ENCODE measurements at places on chromosomes 2 and 18.
A peak's percentile ranks its signal among the peaks of the same experiment; 100 is the strongest.

- DNase-seq, result no peak
These were observed 2.9 kb upstream of the TMSB10 start for GRCh38 chr2:84902526-84902925.

GRCh38 chr2:15527074-15527739 lies 33.9 kb downstream of the NBAS start:
- DNase-seq, result peak; percentile 40

DNA sequence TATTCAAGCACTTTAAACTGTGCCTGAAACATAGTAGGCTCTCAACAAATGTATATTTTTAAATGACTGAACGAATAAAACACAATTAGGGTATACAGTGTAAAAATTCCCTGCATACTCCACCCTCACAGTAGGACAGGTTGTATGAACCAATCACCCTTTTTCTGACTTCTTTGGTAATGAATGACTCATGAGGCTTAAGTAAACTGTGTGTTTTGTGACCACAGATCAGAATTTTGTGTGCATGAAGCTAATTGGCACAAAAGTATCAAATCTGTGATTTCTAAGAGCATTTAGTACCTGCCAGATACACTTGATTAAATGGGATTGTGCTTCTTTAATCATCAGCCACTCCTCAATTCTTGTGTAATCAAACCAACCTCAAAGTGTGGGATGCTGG lies 109.9 kb upstream of the MAP4K3 start:
- DNase-seq, result no peak

- no peak for DNase-seq
These were observed 98.6 kb downstream of the BABAM2 start for GRCh38 chr2:27989149-27989548.

GRCh38 chr2:78864205-78864604 lies 161.3 kb upstream of the REG3G start:
- DNase-seq, result no peak

DNA sequence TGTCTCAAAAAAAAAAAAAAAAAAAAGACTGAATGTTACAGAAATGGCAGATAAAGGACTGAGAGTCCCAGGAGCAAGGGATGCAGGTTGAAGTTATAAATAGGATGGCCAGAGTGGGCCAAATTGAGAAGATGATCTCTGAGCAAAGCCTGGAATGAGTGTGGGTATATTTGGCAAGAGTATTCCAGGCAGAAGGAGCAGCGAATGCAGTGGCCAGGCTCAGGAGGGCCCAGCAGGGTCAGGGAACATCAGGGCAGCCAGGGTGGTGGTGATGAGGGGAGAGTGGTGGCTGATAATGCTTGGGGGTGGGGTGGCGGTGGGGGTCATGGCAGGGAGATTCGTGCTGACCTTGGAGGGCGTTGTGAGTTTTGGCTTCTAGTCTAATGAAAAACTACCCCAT lies 141.3 kb upstream of the AGAP1 start:
- no peak for DNase-seq

DNA sequence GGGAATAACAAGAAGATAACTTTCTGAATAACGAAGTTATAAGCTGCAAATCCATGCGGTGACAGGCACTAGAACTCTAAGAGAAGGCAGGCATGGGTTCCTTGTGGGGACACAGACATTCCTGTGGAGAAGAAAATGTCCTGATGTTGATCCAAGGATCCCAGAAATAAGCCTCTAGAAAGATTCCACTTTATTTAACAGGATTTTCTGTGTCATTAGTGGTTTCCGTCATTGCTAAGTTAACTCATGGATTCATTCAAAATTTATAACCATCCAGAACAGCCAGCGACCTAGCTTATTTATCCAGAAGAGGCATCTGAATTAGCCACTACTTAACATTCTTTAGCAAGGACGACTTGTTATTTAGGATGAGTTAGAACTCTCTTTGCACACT lies 10.0 kb upstream of the CD302 start:
- DNase-seq, result no peak

DNA sequence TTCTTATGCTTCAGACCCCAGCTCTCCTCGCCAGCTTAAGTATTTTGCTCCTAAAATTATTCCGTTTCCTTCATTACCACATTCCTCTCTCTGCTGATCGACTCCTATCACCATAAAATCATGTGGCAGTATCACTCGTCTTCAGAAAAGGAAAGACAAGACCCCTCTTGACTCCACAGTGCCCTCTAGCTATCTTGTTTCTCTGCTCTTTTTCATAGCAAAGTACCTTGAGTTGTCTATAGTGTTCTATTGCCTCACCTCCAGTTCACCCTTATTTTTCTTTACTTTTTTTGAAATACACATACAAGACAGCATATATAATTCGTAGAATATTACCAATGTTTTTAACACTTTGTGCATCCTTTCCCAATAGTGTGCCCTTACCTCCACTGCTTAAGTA lies 273.2 kb upstream of the SIX3 start:
- peak; percentile 38 for DNase-seq

- peak; percentile 16 for DNase-seq
These were observed 3.0 kb downstream of the TTC32 start for GRCh38 chr2:19898592-19899329.

DNA sequence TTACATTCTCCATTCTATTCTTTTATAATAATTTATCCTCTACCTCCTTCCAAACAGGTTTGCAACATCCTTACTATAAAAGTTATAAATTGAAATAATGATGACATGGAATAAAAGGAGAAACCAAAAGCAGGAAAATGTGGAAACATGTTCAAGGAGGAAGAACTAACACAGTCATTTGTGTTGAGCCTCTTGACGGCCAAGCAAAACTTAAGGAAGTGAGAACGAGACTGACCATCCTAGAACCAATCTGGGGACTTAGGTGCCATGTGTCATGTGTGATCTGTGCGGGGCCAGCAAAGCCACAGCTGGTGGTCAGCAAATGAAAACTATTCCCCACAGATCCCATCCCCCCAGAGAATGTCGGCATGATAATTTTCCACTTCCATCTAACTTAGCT lies 25.6 kb upstream of the FAM124B start:
- no peak for DNase-seq

GRCh38 chr18:13288509-13289133 lies 70.1 kb downstream of the LDLRAD4 start:
- no peak for DNase-seq

GRCh38 chr2:239461291-239462190 lies 60.7 kb upstream of the HDAC4 start:
- no peak for DNase-seq

DNA sequence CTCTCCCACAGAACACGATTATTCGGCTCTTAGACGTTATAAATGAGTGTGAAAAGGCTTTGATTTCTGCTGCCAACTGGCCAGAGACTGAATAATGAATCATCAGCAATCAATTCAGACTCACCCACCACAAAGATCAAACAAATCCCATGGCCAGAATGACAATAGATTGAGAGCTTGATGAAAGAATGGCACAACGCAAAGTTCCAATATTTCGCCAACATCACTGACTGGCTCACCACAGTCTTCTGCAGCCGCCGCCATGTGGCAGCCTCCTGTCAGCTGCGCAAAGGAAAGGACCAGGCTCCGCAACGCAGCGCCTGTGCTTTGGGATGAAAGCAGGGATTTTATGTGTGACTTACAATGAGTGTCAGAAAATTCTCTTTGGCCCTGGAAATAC lies 104.4 kb upstream of the SOX11 start:
- no peak for DNase-seq

DNA sequence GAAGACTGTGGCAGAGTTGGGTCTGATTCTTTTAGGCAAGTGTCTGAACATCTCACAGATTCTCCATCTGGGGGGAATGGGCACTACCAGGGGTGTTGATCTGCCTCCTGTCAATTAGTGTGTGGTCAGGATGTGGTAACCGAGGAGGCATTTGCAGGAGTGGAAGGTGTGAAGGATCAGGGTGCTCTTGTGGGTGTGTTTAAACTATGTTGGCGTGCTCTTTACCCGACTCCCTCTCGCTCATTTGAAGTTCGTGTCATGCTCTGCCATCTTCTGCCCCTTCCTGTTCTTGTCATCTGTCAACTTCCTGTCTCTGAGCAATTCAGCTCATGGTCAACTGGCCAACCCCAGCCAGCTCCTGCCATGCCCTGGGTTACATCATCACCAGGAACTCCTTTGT lies 107.9 kb downstream of the RTN4 start:
- DNase-seq, result no peak

- no peak for DNase-seq
These were observed 508.4 kb upstream of the ZEB2 start for GRCh38 chr2:145028101-145028920.

DNA sequence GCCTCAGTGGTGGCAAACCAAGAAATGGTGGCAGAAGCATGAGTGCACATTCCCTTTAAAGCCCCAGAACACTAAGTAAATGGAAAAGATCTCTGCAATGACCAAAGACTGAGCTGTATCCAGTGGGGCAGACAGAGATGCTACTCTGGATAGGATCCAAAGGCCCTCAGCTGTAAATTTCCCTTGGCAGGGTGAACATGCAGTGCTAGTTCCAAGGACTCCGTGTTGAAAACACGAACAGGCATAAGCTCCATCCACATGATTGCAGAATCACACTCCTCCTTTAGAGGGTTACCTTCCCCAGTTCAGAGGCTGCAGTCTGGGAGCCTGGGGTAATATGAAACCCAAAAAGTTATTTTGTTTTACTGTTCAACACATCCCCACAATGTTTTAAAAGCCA lies 98.6 kb upstream of the KLF7 start:
- no peak for DNase-seq

DNA sequence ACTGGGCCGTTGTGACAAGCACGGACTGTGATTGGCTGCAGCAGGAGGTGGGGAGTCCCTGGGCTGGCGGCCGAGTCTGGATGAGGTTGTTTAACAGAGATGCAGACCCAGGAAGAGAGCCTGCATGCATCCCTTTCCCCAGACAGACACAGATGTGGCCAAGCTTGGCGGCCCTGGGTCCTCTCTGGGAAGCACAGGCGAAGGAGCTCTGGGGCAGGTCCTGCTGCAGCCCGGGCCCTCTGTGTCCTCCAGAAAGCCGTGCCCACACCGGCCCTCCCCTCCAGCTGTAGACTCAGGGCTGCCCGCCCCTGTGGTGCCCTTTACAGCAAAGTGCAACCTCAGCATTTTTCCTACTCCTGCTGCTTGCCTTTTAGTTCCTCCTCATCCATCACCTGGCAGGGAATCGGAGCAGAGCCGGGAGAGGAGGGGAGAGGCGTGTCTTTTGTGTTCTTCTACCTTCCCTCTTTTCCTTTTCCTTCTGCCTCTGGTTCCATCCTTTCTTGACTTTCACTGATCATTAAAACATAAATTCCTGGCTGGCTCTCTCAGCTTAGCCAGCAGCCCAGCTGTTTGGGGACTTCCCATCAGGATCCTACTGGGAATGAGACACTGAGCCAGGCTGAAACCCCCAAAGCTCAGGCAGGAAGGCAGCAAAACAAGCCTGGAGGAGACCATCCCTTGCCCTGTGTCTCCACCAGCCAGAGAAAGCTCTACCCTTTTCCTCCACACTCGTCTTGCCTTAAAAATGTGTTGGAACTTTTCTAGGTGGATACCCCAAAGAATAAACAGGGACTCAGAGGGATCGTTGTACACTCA lies 75.0 kb downstream of the CTIF start:
- no peak for DNase-seq

DNA sequence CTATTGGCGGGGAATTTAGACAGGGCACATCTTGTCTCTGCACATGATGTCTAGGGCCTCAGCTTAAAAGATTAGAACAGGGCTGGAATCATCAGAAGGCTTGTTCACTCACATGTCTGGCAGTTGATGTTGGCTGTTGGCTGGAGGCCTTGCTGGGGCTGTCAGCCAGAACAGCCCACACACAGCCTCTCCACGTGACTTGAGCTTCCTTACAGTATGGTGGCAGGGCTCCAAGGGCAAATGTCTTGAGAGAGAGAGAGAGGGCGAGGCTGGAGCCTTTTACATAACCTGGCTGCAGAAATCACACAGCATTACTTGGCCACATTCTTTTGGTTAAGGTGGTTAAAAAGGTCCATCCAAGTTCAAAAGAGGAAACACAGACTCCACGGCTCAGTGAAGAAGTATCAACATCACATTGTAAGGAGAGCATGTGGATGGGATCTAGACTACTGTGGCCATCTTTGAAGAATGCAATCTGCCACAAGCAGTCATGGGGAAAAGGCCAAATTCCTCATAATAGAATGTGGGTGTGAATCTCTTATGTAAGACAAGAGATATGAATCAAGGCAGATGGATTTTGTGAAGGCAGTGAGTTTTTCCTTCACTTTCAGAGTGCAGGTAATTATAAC lies 30.4 kb downstream of the SRSF7 start:
- peak; percentile 57 for DNase-seq

GRCh38 chr2:219897456-219897855 lies 270.0 kb downstream of the SLC4A3 start:
- no peak for DNase-seq

GRCh38 chr2:101962309-101962708 lies 29.5 kb upstream of the IL1R2 start:
- DNase-seq, result no peak

DNA sequence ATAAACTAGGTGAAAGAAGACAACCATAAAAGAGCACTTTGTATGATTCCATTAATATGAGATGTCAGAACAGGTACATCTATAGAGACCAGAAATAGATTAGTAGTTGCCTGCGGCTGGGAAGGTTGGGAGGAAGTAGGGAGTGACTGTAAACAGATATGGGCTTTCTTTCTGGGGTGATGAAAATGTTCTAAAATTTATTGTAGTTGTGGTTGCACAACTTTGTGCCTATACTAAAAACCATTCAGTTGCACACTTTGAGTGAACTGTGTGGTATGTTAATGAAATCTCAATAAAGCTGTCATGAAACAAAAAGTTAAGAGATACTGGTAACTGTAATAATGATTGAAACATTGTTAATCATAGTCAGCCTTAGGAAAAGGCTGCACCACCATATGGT lies 152.7 kb upstream of the ALPP start:
- DNase-seq, result no peak

- DNase-seq, result no peak
These were observed 18.1 kb downstream of the ABCB11 start for GRCh38 chr2:169012812-169013627.

DNA sequence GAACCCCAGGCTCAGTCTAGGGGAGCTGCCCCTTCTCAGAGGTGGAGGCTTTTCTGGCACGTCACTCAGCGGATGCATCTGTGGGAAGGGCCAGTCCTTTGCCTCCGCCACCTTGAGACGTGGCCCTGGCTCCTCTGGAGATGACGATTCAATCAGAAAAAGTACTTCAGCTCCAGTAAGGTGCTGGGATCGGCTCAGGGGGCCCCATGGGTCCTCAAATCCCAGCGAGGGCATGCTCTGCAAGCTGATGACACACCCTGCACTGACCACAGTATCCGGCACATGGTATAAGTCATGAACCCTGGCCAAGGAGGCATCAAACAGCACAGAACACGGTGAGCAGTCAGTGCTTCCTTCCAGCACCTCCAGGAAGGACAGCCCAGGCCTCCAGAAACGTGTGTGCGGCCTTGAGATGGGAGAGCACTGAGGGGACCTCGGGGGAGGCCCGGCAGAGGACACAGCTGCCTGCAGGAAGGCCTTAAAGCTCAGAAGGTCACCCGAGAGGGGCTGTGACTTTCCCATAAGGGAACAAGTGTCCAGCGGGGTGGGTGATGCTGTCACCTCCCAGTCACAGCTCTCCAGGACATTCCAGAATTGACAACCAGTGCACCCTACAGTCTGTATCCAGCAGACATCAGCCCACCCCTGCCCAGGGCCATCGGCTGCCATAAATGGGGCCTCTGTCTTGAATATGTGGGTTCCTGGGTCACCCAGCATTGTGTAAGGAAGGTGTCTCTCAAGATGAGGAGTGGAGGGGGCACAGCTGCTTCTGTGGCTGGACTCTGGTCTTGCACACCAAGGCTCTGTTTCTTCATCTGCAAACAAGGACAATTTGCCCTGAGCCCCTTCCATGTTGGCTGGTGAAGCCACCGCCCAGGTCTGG lies 205.8 kb downstream of the NDUFA10 start:
- no peak for DNase-seq
